Adrenal gland (tissue), 19 donors: ENCODE measurements at places on chromosomes 12 and 14. TPM values are rescaled to one million over a fixed set of nuclear protein-coding genes. Genes with fewer than 3 reads are reported as not detected.
A peak's percentile ranks its signal among the peaks of the same experiment; 100 is the strongest.

RD3L gene
- total RNA-seq: not detected

GRCh38 chr12:544941-545635 is 85.3 kb downstream of the B4GALNT3 start:
- DNase-seq: no peak

GRCh38 chr12:11202811-11203210 is 16.1 kb upstream of the TAS2R42 start:
- DNase-seq: no peak

GRCh38 chr12:132351751-132352495 is 22.5 kb upstream of the GALNT9 start:
- DNase-seq: no peak

DNA sequence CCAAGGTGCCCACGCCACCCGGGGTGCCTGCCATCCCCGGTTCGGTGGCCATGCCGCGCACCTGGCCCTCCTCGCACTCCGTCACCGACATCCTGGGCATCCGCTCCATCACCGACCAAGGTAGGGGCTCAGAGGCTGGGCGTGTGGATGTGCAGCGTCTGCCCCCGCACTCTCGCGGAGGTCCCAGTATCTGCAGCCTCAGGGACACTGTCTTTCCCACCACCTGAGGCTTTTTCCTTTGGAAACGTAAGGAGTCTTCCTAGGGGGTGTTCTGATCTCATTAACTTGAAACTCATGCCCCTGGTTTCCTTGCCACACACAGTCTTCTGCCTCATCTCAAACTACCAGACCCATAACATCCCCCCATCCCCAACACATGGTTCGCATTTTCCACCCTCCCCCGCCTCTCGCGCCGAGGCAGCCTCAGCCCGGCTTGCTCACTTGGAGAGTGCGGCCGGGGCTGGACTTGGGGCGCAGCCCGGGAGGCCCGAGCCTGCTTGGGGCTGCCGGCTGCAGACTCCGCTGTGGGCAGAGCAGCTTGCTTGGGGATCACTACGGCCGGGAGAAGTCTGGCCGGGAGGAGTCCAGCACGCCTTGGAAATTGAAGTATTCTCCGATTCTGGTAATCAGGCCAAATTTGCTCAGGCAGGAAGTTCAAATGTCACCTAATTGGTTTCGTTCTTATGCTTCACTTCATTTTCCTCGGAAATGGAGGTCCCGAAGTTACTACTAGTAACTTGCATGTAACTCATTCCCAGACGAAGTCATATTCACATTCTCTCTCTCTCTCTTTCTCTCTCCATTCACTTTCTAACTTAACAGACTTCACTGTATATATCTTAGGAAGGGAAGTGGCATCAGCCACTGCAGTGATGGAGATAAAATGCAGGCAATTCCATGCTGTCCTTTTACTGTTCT is 2.0 kb downstream of the PAX9 start:
- no peak for DNase-seq

DNA sequence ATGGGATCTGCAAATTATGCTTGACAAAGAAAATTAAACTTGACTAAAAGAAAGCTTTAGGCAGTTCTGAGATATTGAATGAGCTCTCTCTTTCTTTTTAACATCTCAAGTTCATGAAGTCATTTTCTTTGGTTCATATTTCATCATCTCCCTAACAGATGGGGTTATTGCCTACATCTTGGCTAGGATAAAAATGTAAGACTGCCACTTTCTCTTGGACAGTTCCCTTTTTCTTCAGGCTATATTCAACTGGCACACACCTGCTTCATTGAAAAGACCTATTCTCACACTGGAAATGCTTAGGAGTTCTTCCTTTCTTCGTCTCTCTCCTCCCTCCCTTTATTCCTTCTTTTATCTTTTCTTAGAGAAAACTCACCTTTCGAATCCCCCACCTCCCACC is 355.9 kb upstream of the SEL1L start:
- DNase-seq: no peak

DNA sequence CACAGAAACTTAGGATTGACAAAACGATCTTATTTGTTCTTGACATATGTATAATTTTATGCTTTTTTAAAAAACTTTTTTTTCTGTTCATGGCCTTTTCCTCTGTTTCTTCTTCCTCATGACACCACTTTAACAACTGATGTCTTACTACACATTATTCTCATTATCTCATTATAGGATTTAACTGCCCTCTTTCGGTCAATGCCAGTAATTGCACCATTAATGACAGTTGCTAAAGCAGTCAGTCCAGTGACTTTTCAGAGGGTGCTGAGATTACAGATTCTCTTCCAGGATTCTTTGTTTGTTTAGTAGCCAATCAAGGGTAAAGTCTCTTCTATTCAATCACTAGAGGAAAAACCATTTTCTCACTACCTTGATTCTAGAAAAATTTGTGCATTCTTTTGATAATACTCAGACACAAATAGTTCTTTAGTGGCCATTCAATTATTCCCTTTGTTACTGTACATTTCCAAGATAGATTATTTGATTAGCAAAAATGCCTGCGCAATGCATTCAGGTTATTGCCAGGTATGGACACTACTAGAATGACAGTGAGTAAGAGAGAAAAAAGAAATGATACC is 50.1 kb downstream of the KLRG1 start:
- DNase-seq: no peak

GRCh38 chr14:37606678-37607077 is 11.2 kb downstream of the TTC6 start:
- no peak for DNase-seq

- DNase-seq: no peak
Measured at GRCh38 chr14:83473416-83474235, 1940.0 kb upstream of the SEL1L start.

DNA sequence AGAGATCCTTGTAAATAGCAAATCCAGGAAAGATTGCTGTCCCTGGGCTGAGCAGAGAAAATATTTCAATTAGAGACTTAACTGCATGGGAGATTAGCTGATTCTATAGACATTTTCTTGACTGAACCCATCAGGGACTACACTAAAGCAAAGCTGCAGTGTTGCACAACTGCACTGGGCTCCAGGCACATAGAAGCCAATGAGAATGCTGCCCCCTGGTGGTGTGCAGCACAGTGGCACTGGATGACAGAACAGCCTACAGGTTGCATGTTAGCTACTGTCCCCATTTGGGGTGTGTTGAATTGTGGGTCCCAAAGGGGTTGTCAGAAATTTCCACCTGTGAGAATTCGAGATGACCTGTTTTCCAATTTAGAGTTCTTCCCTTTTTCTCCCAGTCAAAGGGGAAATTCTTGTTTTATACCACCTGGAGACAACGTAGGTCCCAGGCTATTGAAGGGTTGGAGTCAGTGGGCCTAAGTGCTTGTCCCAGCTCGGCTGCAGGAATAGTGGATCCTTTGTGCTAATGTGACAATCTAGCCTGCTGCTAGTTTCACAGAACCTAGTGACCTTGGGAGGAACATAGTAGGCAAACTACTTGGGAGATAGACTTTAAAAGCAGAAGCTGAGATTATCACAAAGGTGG is 114.7 kb downstream of the SLC8A3 start:
- peak; percentile 73 for DNase-seq

CEP83 gene
- 30.4 TPM for total RNA-seq

DNA sequence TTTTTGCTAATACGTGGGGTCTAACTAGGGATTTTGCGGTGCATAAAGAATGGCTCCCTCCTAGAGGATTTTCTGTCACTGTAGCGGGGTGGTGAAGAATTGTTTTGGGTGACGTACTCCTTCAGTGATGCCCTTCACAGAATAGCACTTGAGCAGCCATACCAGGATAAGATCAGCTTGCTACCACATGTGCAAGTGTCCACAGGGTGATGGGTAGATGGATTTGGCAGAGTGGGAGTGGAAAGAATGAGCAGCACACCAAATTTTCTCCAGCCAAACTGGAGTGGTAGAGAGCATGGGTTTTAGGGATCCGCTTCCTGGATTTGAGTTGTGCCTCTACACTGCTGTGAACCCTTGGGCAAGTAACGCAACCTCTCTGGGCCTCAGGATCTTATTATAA is 2.3 kb downstream of the TCP11L2 start:
- DNase-seq: no peak

DAO gene
- not detected for total RNA-seq

DNA sequence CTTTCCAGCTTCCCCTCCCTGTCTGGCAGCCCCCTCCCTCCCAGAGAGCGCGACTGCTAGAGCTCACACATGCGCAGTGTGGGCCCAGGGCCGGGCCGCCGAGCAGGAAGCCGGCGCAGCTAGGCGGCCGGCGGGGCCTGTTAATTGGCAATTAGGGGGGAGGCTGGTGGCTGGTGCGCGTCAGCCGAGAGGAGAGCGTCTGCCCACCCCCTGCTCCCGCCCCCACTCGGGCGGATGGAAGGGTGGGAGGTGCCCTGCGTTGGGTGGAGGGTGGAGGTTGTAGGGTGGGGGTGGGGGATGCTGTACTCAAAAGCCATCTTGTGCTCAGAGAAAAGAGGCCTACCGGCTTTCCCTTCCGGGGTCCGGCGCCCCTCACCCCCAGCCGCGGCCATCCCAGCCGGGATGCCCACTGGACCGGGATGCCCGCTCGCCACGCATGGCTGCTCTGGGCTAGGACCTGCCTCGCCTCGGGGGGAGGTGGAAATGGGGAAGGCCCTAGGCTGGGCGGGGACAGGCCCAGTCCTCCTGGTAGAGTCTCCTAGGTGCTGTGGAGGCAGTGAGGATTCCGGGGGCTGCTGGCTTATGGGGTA is 9.2 kb downstream of the HOXC8 start:
- peak; percentile 71 for DNase-seq

FGD6 gene
- 16.2 TPM for total RNA-seq

GRCh38 chr12:59517522-59517921 is 78.3 kb upstream of the SLC16A7 start:
- no peak for DNase-seq

DNA sequence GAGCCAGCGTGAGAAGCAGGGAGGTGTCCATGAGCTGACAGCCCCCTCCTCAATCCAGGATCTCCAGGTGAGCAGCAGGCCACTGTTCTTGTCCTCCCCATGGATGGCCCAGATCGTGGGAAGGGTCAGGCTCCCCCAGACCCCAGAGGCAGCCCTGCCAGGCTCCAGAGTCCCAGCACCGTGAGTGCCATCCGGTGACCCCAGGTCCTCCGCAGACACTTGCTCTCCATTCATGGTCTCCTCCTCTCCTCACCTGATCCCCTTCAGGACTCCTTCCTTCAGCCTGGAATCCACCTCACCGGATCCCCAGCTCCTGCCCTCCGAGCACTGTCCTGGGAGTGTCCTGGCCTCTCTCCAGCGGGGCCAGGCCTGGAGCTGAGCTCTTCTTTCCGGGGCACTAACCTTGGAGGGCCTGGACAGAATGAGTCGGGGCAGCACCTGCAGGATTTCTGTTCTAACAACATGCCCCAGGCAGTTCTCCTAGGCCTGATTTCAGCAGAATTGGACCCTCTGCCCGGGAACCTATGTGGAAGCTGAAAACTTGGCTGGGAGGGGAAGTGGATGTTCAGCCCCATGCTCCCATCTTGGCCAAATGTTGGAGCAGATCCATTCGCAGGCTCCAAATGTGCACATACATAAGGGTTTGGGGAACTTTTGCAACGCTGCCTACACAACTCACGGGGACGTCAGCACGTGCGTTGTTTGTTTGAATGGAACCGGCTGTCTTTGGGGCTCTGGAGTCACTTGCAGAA is 341.6 kb upstream of the SFSWAP start:
- DNase-seq: no peak

DNA sequence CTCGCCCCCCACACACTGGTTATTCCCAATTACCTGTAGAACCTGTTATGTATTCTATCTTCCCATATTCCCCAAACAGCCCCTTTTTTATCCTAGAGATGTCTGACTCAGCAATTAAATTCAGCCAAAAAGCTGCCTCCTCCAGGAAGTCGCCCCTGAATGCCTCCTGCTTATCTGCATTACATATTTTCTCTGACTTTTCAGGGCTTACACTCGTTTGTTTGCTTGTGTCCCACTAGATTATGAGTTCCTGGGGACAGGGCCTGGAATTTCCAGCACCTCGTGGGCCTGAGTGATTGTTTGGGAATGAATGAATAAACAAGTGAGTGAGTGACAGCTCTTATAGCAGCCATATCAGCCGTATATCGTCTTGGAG is 99.3 kb upstream of the RFLNA start:
- DNase-seq: no peak

KRT8 gene
- total RNA-seq: 80.0 TPM

LALBA gene
- not detected for total RNA-seq

DNA sequence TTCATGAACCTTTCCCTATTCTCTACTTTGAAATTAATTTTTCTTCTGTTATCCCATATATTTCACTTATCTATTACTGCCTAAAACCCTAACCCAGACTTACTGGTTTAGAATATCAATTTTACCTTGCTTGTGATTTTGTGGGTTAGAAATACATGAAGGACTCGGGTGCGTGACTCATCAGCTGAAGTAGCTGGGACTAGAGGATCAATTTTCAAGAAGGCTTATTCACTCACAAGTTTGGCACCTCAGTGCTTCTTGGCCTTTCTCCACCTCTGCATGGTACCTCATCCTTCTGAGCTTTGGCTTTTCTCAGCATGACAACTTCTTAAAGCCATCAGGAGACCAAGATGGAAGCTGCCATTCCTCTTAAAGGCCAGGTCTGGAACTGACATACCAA is 57.8 kb downstream of the TMEM117 start:
- DNase-seq: no peak

DNA sequence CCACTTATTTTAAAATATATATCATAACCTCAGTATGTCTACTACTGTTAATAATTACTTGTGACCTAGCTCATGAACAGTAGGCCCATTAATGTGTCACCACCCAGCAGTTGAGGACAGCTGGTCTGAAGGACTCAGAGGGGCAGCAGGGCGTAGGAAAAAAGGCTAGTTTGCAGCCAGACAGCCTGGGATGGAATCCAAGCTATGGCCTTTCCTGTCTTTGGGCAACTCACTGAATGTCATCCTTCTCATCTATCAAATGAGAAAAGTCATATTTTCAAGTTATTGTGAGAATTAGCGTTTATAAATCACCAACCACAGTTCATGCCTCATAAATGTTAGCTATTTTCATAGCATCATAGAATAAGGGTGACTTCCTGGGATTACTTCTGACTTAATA is 12.3 kb downstream of the DENND5B start:
- DNase-seq: peak; percentile 55

EID3 gene
- total RNA-seq: 11.6 TPM

DNA sequence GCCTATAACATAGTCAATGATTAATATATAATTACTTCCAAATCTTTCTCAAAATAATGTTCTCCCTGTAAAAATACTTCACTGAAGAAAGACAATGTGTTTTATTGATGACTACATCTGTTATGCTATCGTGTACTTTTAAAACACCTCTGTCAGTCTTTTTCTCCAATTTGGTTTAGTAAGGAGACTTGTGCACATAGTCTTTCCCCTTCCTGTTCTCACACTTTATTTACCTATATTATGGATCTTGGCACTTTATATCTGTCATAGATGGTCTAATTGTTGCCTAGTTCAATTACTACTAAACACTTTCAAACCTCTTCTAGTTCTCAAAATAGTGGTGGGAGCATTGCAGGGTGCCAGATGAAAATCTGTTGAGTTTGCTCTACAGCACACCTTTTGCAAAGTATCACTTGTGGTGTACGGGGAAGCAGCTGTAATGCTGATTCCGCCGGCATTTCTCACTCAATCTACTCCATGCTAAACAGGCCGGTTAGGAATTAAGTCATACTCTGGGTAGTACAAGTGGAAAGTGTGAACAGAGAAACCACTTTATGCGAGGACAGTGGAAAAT is 1.1 kb upstream of the INSM2 start:
- no peak for DNase-seq
